Activated CD4-positive, alpha-beta T cell treated with anti-CD3 and anti-CD28 coated beads for 36 hours (primary cell): ENCODE measurements at places on chromosomes 12 and 14.

DNA sequence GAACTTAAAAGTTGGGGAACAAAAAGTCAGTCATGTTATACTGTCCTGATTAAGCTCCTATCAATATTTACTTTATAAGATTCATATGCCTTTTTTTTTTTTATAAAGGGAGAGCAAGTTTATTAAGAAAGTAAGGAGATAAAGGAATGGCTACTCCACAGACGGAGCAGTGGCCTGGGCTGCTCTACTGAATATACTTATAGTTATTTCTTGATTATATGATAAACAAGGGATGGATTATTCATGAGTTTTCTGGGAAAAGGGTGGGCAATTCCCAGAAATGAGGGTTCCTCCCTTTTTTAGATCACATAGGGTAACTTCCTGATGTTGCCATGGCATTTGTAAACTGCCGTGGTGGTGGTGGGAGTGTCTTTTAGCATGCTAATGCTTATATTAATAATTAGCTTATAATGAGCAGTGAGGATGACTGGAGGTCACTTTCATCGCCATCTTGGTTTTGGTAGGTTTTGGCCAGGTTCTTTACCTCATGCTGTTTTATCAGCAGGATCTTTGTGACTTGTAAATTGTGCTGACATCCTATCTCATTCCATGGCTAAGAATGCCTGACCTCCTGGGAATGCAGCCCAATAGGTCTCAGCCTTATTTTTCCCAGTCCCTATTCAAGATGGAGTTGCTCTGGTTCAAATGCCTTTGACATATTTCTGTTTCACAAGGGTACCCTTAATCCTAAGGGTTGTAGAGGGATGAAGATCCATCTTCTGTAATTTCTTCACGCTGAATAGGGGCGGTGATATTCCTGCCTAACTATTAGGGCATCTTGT is 73.9 kb downstream of the OTOGL start:
- DNase-seq: no peak

- DNase-seq: no peak
Measured at GRCh38 chr12:110345963-110346362, 57.5 kb downstream of the ANAPC7 start.

DNA sequence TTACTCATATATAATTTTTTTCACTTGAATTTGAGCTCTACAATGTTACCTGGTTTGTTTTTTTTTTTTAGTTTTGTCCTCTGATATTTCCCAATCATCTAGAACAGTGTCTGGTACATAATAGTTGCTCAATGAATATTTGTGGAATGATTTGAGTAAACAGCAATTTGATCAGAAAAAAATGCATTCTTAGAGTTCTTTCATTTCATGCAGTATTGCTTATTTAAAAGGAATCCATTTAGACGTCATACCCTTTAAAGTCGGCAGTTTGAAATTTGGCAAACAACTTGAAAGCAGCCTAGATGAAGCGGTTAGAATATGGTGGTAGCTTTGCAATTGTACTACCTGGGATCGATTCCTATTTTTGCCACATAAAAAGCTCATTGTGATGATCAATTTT is 140.0 kb downstream of the PDE3A start:
- no peak for DNase-seq

GRCh38 chr12:54161481-54162437 is 27.0 kb downstream of the SMUG1 start:
- no peak for DNase-seq

DNA sequence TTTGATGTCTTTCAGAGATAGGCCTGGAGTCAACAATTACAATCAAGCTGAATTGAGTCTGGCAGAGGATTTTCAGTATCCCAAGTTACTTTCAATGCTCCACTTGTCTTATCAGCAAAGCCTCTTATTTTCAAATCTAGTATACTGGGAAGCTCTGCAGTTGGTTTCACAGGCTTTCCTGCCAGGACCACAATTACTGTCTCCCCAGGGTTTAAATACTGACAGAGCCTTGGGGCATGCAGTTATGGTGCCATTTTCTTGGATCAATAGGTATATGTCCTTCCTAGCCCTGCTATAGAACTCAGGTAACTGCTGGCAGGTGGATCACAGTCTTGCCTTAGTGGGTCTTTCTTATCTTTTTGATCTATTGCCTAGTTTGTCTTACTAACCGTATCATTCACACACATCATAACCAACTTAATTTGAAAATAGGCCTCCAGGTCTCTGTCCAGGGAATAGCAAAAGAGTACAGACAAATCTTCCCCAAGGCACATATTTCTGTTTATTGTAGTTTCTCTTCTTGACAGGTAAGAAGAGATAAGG is 22.4 kb upstream of the RNU6-8 start:
- DNase-seq: no peak

DNA sequence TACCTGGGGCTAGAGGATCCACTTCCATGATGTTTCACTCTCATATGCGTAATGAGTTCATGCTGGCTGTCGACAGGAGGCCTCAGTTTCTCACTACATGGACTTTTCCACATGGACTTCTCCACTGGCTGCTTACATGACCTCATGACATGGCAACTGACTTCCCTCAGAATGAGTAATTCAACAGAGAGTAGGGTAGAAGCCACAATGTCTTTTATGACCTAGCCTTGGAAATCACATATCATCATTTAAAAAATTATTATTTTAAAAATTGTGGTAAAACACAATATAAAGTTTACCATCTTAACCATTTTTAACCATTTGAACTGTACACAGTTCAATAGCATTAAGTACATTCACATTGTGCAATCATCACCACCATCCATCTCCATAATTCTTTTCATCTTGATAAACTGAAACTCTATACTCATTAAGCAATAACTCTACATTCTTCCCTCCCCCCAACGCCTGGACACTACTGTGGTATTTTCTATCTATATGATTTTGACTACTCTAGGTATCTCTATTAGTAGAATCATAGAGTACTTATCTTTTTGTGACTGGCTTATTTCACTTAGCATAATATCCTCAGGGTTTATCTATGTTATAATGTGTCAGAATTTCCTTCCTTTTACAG is 144.5 kb downstream of the TGFB3 start:
- DNase-seq: no peak

DNA sequence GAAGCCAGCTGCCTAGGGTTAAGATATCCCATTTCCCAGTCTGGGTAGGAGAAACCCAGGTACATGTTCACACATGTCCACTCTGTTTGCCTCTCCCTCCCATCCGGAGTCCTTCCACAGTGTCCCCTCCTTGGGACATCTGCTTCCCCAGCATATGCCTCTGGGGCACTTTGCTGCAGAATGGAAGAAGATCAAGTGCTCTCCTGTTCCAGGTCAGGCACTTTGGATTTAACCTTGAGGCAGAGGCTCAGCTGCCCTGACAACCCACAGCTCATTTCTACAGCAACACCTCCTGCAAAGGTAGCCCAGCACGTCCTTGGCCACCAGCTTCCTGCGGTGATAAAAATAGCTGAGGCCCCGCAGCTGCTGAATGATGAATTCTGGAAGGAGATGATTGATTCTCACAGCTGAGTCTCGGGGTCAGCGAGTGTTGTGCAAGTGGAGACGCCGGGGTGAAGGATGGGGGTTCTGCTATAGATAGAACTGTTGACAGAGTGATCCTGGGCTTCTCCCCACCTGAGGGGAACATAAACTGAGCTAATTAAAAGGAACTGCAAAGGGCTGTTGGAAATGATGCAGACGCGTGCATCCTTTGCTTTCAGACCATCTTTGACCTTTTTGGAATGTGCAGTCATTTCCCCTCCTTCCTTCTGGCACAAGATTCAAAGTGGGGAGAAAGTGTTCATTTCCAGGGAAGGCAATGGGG is 145.0 kb downstream of the SLC38A6 start:
- no peak for DNase-seq

- no peak for DNase-seq
Measured at GRCh38 chr14:103230021-103230420, 104.0 kb upstream of the EIF5 start.

DNA sequence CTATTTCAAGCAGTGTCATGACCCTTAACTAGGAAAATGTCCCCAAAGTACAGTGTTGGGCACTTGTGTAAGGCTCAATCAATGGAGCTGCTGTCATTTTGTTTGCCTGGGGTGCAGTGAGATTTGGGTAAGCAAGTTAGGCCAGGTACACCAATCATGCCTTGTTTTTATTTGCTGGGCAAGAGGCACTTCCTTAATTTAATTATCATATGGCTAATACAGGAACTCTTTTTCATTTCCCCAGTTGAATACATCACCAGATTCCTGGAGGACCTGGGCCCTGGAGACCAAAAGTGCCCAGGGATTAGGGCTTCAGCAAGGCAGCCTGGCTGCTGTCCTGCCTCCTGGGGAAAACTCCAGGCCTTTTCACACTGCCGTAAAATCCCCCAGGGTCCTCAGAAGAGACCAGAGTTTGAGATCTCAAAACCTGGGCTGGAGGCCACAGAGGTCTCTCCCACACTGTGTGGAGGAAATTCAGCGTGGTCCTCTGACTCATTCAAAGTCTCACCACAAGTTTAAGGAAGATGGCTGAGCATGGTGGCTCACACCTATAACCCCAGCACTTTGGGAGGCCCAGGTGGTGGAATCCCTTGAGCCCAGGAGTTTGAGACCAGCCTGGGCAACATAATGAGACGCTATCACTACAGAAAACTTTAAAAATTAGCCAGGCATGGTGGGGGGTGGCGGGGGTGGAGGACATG is 28.4 kb upstream of the FOXN3 start:
- DNase-seq: peak; percentile 61

- peak; percentile 39 for DNase-seq
Measured at GRCh38 chr14:55802986-55803872, 223.2 kb downstream of the KTN1 start.

- no peak for DNase-seq
Measured at GRCh38 chr12:95118788-95119179, 45.4 kb upstream of the NR2C1 start.

DNA sequence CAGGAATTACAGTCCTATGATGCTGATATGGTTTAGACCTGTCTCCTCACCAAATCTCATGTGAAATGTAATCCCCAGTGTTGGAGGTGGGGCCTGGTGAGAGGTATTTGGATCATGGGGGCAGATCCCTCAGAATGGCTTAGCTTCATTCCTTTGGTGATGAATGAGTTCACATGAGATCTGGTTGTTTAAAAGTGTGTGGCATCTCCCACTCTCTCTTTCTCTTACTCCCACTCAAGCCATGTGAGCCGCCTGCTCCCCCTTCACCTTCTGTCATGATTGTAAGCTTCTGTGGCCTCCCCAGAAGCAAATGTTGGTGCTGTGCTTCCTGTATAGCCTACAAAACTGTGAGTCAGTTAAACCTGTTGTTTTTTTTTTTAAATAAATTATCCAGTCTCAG is 89.4 kb upstream of the ARHGAP5 start:
- no peak for DNase-seq

DNA sequence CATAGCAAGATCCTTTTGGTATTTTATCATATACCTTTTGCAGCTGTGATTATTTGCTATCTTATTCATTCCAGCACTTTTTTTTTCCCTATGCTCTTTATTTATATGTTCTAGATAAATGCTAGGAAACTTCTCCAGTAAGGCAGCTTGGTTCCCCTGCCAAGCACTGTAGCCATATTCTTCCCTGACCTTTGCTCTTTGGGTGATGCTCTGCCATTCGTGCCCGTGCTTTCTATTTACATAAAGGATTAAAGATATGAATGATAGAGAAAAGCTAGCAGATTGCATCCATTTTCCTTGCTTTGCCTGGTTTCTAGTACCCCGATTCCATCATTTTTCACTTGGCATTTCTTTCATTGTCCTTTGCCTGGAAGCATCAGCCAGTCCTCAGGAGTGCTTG is 42.2 kb downstream of the FNTB start:
- no peak for DNase-seq

DNA sequence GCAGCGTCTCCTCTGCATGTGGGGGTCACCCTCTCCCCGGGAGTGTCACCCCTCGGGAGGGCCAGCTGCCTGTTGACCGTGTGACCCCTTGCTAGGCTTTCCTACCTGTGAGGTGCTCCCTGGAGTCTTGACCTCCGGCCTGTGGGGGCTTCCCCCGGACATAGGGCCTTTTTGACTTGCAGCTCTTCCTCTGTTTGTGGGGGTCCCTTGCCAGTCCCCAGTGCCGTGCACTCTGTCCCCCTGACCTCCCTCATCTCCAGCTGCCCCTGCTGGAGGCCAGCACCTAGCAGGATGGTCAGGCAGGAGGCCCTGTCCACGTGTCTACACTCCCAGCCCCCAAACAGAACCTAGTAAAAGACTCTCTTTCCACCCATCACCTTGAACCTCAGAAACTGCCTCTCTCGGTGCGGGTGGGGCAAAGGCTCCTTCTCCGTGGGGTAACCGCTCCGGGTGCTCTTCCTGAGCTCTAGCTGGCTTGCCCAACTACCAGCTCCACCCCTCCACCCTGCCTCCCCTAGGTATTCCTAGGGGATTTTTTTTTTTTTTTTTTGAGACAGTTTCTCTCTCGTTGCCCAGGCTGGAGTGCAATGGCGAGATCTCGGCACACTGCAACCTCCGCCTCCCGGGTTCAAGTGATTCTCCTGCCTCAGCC is 810 bp downstream of the AACS start:
- DNase-seq: no peak

DNA sequence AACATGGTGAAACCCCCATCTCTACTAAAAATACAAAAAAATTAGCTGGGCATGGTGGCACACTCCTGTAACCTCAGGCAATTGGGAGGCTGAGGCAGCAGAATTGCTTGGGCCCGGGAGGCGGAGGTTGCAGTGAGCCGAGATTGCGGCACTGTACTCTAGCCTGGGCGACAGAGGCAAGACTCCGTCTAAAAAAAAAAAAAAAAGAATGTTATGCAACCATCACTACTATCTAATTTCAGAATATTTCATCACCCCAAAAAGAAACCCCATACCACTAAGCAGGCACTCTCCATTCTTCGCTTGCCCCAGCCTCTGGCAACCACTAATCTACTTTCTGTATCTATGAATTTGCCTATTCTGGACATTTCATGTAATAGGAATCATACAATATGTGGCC is 68.8 kb upstream of the AMN start:
- DNase-seq: no peak

DNA sequence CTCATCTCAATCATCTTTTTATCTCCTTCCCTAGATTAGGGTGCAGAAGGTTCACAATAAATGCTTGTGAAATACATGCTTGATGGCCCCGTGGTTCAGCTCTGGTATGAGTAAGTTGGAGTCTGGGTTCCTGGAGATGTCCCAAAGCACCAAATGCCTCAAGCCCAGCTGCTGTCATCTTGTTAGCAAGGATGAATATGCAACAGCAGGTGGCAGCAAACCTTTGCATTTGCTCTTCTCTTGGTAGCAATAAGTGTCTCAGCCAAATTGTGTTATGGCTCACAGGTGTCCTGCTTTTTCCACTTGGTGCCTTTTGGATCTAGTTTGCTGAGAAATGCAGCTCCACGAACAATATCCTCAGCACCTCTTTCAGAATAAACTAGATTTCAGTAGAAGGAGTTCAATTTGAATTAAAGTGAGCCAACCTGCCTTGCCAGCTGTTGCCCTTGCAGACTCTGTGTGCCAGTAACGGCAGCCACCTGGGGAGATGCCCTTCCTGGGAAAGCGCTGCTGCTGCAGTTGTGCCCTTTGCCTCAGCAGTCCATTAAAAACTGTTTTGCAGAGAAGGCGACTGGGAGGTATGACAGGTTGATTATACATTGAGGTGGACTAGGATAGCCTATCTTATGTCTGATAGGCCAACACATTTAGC is 417.3 kb downstream of the SNAPC1 start:
- DNase-seq: peak; percentile 63

- no peak for DNase-seq
Measured at GRCh38 chr14:31505411-31505810, 17.6 kb upstream of the GPR33 start.
